ENCODE measurements at places on chromosomes 6 and 20.

DNA sequence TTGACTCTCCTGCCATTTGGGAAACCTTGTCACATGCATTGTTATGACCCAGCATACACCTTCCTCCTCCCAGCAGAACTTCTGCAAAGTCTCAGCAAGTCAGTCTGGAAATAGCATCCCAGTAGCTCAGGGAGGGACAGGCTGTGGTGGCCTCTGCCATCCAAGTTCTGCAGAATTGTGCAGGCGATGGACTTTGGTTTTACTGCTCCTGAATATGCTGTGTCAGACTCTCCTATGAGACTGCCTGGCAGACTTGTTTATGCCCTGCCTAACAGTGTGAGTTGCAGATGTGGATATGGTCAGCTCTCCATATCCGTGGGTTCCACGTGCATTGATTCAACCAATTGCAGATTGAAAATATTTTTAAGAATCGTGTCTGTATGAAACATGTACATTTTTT is 52.8 kb downstream of the SNRNP48 start:
- DNase-seq = no peak

DNA sequence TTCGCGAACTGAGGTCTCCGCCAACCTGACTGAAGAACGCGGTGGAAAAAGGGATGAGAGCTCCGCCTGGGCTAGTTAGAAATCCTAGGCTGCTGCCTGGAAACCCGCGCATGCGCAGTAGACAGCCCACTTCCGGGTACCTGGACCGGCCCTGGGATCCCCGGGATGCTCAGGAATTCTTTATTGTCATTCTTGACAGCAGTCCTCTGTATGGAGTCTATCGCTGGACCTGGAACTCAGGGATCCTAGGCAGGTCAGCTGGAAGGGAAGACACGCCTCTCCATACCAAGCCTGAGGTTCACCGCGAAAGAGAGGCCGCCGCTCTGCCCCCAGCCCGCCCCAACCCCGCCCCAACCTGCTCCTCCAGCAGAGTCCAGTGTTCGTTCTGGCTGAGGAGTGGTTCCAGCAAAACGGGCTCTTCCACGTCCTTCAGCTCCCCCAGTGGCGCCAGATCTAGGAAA is 1379.2 kb upstream of the DEFB115 start:
- no peak for DNase-seq

GRCh38 chr6:120005292-120005976 is 655.9 kb upstream of the MAN1A1 start:
- no peak for DNase-seq

GRCh38 chr6:41561931-41562911 is 16.0 kb downstream of the FOXP4 start:
- DNase-seq = no peak

DNA sequence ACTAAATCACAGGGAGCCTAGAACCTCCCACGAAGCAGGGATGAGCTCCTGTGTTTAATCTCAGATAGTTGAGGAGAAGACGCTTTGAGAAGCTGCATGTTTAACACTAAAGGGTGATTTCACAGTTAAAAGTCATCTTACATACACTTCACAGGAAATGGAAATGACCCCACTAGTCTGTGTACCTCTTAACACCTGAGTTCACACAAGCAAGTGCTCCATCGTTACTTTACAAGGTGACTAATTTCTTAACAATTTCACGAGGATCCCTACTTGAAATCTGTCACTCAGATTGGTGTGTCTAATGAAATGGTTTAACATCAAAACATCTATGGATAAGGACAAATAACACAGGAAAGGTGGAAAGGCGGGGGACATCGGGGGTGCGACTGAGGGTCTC is 93.8 kb upstream of the RPS6KA2 start:
- DNase-seq = no peak

GRCh38 chr20:40233406-40233805 is 455.6 kb downstream of the MAFB start:
- DNase-seq = no peak

- no peak for DNase-seq
Observed at GRCh38 chr6:45658958-45659357, 281.2 kb upstream of the SUPT3H start.

DNA sequence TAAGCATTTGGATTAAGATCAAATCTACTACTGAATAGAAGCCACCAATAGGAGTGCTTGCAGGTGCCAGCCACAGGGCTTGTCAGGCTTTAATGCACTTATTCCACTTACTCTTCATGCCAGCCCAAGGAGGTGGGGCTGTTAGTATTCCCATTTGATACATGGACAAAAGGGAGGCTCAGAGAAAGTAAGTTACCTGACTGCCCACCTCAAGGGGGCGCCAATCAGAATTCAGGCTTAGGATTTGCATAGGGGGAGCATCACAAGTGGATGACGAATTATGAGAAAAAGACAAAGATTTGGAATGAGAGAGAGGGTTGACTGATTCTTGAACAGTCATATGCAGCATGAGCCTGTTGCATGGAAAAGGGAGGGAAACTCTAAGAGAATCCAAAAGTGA is 188.4 kb upstream of the TSHZ2 start:
- DNase-seq = peak; percentile 17

DNA sequence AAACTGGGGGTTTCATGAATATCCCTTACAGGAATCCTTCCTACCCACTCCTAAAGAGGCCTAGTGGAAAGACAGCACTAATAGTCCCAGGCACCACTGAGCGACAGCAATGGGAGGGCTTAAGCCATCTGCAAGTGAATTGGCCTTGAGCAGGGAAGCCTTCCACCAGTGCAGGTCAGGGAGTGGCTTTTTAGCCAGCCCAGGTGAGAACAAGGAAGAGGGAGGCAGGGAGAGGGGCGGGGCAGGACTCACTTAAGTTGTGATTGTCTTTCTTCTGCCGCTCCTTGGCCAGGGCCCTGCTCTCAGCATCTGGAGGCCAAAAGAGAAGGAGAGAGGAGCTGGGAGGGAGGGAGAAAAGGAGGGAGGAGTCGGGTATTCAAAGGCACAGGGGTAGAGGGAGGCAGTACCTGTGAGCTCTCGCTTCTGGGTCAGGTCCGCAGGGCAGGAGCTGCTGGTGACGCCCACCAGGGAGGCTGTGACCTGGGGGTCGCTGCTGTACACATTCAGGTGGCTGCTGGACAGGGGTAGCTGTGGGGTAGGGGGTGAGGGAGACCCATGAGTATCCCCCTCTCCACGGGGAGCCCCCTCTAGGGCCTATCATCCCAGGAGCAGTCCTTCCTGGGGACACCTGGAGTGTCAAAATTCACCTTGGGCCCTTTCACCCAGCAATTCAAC is 47.8 kb downstream of the TFEB start:
- DNase-seq = no peak

DNA sequence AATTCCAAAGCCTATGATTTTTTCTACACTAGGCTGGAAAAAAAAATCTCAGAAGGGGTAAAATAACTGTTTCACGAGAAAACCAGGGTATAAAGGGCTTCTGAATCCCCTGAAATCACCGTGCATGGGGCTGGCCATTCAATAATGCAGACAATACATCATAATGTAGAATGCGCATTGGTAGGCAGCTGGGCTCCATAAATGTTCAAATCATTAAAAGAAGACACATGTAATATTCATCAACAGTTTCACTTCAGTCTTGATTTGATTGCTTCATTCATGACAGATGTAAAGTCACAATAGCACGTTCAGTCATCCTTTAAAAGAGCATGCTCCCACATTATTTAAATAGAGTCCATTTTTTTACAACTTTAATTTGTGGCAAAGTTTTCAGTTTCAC is 20.5 kb downstream of the PTCHD4 start:
- DNase-seq = no peak

DNA sequence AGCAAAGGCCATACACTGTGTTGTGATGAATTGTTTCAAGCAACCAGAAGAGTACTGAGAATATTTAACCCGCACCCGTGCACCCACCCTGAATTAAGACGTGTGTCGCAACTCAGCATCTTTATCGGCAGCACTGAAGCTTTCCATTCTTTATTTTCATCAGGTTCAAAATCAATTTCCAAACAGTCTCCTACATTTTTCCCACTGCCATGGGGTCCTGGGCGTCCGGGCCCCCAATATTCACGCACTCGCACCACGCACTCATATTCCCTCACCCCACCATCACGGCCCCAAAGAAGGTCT is 1.8 kb downstream of the LTB start:
- DNase-seq = no peak

DNA sequence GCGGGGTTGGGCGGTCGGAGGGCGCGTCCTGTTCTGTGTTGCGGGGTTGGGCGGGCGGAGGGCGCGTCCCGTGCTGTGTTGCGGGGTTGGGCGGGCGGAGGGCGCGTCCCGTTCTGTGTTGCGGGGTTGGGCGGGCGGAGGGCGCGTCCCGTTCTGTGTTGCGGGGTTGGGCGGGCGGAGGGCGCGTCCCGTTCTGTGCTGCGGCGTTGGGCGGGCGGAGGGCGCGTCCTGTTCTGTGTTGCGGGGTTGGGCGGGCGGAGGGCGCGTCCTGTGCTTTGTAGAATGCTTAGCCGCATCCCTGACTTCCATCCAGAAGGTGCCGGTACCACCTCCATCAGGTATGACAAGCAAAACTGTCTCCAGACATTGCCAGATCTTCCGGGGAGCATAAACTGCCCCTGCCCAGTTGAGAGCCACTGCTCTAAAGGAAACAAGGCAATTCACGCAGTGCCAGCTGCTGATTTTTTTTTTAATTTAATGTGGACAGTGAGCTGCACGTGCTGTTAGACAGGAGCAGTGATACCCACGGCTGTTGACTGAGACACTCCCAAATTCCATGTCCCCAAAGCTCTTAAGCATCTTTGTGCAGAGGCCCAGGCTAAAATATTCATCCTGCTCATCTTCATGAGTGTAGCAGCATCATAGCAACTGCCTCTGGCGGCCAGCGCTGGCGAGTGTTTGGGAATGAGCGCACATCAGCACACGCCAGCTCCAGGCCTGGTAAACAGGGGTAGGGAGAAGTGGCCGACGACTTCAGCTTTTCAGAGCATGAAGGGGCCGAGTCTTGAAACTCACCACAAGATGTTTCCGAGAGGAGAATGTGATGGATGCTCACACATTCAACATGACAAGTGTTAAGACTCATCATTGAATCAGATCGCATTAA is 284.4 kb upstream of the CDH4 start:
- DNase-seq = no peak

- no peak for DNase-seq
Observed at GRCh38 chr6:139973669-139974344, 599.4 kb upstream of the CITED2 start.

DNA sequence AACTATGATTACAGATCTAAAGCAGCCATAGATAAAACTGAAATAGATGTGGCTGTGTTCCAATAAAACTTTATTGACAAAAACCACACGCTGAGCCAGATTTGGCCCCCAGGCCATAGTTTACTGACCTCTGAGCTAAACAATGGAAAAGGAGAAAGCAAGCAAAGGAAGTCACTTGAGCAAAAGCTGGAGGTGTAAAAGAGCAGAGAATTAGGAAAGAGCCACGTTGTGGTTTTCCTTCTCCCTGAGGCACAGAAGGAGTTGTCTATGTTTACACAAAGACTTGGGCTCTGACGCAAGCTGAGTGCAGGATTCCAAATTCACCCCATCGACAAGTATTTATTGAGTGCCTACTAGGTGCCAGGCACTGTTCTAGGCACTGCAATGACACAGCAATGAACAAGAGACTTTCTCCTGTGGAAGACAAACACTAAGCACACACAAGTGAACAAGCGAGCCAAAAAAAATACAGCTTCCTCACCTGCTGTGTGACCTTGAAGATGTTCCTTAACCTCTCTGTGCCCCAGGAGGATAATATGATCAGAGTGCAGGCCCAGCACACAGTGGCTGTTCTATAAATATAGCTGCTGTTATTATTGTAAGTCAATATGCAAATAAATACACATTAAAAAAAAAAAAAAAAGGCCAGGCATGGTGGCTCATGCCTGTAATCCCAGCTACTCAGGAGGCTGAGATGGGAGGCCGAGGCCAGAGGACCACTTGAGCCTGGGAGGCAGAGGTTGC is 75.4 kb upstream of the PTPN1 start:
- DNase-seq = no peak

DNA sequence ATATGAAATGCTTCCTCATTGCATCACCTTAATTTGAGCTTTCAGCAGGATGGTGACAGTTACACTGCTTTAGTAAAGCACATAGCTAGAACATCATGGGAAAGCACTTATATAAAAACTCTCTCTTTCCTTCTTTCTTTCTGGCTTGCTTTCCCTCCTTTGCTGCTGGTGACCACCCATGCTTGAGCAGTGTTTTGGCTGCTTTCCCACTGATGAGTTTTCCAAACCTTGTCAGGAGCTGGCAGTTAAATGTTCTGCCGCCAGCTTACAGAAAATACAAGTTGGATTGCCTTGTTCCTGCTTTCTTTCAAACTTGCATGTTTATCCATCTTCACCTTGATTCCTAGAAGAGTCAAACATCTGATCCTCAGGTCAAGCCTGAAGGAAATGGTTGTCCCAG is 323.9 kb downstream of the FOXA2 start:
- DNase-seq = no peak

DNA sequence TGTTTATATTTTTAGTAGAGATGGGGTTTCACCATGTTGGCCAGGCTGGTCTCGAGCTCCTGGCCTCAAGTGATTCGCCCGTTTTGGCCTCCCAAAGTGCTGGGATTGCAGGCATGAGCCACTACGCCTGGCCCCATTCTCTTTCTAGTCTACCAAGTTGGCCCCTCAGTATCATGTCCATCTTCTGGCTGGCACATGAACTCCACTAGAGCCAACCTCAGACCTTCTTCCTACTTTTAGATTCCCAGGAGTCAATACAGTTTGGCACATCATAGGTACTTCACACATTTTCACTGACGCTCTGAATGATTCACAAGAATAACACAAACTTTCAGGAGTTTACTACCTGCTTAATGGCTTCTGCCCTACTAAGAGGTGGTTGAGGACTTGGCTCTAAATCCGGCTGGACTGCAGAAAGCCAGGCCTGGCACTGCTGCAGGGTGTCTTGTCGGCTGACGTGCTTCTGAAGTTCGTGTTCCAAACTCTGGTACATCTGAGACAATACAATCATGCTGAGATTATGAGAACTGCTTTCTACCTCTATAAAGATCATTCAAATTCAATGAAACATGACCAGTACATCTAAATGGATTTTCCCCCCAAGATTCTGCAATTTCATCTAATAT is 293.3 kb downstream of the SYNE1 start:
- no peak for DNase-seq

DNA sequence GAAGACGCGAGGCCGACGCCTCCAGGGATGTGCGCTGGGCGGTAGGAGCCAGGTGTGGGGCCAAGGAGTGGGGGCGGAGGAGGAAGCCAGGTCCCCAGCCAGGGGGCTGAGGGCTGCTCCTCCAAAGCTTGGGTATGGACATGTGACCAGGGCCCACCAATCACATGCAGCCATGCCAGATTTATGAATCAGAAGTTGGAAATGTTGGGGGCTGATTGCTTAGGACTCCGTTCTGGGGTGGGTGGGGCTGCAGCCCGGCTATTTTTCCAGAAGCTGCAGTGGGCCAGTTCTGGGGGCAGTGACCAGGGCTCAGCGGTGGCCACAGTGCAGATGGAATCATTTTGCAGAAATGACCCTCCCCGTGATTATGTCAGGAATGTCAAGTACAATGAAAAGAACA is 96.0 kb downstream of the CEBPB start:
- no peak for DNase-seq

GRCh38 chr20:19070026-19070425 is 142.4 kb upstream of the SLC24A3 start:
- no peak for DNase-seq

GRCh38 chr6:73200735-73201134 is 24.6 kb downstream of the KHDC1L start:
- no peak for DNase-seq

GRCh38 chr6:32116674-32117073 is 7.5 kb upstream of the TNXB start:
- no peak for DNase-seq

- no peak for DNase-seq
Observed at GRCh38 chr6:44837741-44838140, 450.2 kb downstream of the CDC5L start.

All from stimulated activated CD4-positive, alpha-beta T cell treated with anti-CD3 and anti-CD28 coated beads, Interleukin-12 subunit alpha, Interleukin-12 subunit beta, amount 100 ng/mL, for 24 hours (primary cell).